ENCODE measurements at places on chromosomes 2 and 18.
A peak's percentile ranks its signal among the peaks of the same experiment; 100 is the strongest.

GRCh38 chr2:74944987-74945787, 13.3 kb upstream of the POLE4 start:
- no peak for DNase-seq

- no peak for DNase-seq
These were observed 41.2 kb downstream of the TAF4B start for GRCh38 chr18:26267357-26267930.

- no peak for DNase-seq
These were observed 164.7 kb downstream of the AGAP1 start for GRCh38 chr2:235658351-235659174.

- no peak for DNase-seq
These were observed 11.3 kb upstream of the AGXT start for GRCh38 chr2:240857039-240858008.

DNA sequence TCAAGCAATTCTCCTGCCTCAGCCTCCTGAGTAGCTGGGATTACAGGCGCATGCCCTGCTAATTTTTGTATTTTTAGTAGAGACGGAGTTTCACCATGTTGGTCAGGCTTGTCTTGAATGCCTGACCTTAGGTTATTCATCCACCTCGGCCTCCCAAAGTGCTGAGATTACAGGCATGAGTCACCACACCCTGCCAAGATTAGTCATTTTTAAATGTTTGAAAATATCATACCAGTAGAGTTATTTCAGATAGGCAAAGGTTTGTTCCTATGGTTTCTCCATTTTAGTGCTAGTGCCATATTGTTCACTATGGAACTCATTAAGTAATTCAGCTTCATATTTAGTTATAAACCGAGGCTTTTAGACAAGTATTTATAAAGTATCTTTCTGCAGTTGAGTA, 52.3 kb downstream of the HIBCH start:
- DNase-seq: no peak

- no peak for DNase-seq
These were observed 74.9 kb downstream of the ATL2 start for GRCh38 chr2:38301969-38302702.

GRCh38 chr18:35611518-35611917, 30.0 kb downstream of the GALNT1 start:
- DNase-seq: no peak

GRCh38 chr18:36745219-36745975, 83.4 kb downstream of the TPGS2 start:
- DNase-seq: no peak

DNA sequence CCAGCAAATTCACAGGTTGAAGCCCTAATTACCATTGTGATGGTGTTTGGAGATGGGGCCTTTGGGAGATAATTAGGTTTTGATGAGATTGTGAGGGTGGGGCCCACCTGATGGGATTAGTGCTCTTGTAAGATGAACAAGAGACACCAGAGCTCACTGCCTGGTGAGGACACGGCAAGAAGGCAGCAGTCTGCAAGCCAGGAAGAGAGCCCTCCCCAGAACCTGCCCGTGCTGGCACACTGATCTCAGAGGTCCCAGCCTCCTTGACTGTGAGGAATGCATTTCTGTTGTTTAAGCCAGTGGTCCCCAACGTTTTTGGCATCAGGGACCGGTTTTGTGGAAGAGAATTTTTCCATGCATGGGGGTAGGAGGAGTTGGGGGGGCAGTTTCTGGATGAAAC, 240.7 kb downstream of the KLHL29 start:
- no peak for DNase-seq

DNA sequence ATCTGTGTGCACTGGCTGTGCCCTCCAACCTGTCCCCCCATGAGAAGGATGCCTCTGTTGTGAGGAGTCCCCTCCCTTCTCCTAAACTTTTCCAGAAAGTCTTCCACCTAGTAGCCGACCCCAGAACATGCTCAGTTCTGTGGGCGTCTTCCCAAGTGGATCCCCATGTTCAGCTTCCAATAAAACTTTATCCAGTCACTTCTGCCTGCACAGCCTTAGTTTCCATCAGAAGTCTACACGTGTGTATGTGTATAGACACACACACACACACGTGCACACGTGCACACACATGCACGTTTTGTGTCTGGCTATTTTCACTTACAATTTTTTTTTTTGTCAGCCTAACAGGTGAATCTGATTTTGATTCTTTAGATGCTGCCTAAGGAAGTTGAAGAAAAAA, 115.1 kb downstream of the RTP5 start:
- no peak for DNase-seq

DNA sequence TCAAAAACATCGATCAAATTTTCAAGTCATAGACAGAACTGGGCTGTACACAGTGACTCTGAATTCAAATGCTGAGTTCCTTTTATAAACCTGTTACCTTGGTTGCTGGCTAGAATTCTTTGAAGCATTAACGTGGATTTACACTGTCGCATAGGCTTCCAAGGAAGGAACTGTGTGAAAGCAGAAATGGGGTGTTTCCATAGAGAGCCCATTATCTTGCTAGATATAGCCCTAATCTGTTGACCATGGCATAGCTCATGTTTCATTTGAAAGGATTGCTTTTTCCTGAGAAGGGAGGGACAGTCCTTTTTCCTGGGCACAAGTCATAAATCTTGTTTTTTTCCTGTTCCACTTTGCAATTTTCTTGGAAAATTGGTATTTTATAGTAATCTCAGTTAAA, 73.8 kb upstream of the NEUROD1 start:
- no peak for DNase-seq

DNA sequence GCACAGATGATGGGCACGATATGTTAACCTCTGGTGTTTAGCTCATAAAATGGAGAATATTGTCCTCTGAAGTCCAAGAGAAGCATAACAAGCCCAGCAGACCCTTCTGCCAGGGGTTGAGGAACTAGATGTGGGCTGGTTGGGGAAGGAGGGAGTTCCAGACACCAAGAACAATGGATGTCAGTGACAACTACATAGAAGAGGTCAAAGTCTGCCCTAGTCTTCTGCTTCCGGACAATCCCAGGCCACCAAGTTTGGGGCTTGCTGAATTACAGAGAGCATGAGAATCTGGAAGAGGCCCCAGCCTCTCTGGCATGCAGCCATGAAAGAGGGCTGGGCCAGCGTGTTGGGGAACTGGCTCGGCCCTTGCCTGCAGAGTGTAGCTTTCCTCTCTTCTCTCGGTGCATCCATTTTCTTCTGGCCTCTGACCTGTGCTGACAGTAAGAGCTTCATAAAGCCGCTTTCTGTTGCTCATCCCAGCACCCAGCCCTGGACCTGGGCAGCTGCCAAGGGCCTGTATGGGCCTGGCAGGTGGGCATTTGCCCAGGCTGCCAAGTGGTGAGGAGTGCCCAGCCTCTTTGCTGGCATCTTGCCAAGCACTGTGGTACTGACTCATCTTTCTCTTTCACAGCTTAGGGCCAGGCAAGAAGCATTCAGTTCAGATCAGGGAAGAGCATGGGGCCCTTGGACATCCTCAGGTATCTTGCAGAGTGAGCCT, 14.6 kb upstream of the LAPTM4A start:
- peak; percentile 18 for DNase-seq

- no peak for DNase-seq
These were observed 89.3 kb upstream of the OTOS start for GRCh38 chr2:240229603-240230235.

DNA sequence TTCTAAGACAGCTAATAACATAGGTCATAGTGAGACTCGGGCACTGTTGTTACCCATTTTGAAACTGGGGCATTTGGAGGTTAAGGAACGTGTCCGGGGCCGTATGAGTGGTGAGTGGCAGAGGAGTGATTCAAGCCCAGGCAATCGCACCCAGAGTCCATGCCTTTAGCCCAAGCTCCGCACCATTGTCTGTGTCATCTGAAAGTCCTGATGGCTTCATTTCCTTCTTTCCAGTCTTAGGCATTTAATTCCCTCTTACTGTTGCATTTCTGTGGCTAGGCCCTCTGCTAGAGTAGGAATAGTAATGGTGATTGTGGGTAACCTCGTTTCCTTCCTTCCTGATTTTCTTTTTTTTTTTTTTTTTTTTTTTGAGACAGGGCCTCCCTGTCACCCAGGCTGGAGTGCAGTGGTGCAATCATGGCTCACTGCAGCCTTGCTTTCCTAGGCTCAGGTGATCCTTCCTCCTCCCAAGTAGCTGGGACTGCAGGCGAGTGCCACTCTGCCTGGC, 49.8 kb upstream of the ASB1 start:
- no peak for DNase-seq

DNA sequence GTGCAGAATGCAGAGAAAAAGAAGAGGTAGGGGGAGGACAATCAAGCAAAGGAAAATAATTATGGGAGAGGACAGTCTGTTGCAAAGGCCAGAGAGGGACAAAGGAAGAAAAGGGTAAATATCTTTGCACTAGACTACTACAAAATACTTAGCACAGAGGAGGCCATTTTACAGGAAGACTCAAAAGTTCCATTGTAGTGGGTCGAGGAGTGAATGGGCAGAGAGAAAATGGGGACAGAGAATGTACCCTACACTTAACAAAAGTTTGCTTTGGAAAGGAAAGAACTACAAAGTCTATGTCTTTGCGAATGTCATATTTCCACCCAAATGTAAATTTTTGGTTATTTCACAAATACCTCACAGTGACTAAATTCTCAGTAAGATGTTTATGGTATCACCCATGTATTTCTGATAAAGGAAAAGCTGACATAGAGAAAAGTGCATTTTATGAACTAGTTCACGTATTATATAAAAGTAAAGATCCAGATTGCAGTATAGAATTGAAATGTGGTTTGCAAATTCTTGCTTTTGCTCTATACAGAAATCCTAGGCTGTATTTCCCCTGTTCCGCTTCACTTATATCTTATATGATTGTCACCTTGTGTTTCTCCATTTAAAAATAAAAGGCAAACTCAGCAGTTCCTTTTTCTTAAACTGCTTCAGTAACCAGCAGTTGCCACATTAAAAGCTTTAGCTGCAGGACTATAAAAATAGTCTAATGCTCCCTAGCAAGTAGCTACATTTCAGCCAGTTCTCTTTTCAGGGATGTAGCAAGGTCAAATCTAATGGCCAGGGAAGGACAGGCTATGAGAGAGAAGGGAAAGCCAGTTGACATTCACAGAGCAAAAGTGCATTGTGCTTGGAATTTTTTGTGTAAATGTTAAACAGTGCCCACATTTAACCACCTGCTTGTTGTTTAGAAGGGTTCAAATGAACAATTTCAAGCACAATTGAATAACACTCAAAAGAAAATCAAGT, 79.7 kb upstream of the CYTIP start:
- peak; percentile 3 for DNase-seq

DNA sequence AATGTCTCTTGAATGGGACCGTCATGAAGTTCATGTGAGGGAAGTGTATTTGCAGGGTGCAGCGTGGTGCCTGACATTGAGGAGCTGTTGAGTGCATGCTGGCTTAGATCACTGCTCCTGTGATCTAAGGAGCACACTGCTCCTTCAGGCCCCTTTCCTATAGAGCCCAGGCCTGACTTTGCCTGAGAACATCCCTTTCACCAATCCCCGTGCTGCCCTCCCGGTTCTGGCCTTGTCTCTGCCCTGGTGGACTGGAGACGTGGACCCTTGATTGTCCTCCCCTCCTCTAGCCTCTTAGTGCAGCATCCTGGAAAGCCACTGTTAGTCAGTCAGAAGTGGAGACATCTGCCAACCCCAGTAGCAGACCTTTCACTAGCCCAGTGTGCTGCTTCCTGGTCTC, 323.6 kb upstream of the HS6ST1 start:
- no peak for DNase-seq

- DNase-seq: no peak
These were observed 10.2 kb upstream of the TTC32 start for GRCh38 chr2:19911808-19912509.

- DNase-seq: no peak
These were observed 126.8 kb downstream of the ATP9B start for GRCh38 chr18:79195716-79196683.

- DNase-seq: no peak
These were observed 1.4 kb upstream of the ANXA4 start for GRCh38 chr2:69740502-69740951.

- peak; percentile 31 for DNase-seq
These were observed 65.7 kb downstream of the LRRTM1 start for GRCh38 chr2:80238692-80239469.

GRCh38 chr18:63477968-63478367, 1.2 kb downstream of the SERPINB5 start:
- DNase-seq: no peak

GRCh38 chr2:204849892-204850291, 304.6 kb downstream of the PARD3B start:
- no peak for DNase-seq

DNA sequence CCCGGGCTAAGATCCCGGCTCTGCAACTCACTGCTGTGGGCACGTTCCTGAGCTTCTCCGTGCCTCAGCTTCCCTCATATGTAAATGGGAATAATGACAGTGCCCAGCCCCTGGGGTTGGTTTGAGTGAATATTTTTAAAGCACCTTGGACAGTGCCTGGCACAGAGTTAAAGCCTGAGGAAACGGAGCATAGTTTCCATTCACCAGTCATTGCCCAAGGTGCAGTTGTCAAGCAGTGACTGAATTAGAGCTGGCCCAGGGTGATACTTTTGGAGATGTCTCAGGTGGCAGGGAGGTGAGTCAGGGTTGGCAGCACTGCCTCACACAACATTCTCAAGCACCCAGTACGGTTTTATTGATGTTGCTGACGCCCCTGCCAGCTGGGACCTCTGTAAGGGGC, 12.2 kb downstream of the TMEM177 start:
- no peak for DNase-seq

DNA sequence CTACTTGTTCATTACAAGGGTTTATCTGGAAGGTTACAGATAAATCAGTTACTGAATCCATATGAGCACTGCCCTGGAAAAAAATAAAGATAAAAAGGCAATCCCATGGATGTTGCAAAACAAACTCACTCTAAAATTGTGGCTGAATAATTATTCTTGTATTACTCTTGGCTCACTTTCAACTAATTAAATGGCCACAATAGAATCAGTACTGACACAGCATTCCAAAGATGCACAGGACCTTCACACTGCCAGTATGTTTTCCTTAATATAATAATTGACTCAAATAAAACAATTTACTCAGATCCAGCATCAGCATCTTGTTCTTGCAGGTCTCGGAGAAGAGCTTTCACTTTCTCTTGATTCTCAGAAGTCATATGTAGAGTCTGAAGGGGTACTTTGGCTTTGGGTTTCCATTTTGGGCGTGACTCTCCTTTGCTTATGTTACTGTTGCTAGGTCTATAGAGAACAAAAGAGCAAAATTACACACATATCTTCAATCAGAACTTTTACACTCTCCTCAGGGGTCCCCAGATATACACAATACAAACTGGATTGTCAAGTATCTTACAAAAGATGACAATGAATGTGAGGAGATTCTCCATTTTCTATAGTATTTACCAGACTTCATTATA, 12.6 kb downstream of the DHX57 start:
- DNase-seq: no peak

- DNase-seq: peak; percentile 29
These were observed 1795.7 kb upstream of the PIK3C3 start for GRCh38 chr18:40159141-40160017.

- no peak for DNase-seq
These were observed 289.8 kb upstream of the SPRED2 start for GRCh38 chr2:65722028-65722778.

DNA sequence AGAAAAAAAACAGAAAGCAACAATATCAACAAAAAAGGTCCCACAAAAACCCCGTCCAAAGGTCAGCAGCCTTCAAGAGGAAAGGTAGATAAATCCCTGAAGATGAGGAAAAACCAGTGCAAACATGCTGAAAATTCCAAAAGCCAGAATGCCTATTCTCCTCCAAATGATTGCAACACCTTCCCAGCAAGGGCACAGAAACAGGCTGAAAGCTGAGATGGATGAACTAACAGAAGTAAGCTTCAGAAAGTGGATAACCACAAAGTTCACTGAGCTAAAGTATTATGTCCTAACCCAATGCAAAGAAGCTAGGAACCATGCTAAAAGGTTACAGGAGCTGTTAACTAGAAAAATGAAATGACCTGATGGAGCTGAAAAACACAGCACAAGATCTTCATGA, 226.4 kb upstream of the DSEL start:
- DNase-seq: no peak
